ENCODE measurements at places on chromosomes 6 and 20.

DNA sequence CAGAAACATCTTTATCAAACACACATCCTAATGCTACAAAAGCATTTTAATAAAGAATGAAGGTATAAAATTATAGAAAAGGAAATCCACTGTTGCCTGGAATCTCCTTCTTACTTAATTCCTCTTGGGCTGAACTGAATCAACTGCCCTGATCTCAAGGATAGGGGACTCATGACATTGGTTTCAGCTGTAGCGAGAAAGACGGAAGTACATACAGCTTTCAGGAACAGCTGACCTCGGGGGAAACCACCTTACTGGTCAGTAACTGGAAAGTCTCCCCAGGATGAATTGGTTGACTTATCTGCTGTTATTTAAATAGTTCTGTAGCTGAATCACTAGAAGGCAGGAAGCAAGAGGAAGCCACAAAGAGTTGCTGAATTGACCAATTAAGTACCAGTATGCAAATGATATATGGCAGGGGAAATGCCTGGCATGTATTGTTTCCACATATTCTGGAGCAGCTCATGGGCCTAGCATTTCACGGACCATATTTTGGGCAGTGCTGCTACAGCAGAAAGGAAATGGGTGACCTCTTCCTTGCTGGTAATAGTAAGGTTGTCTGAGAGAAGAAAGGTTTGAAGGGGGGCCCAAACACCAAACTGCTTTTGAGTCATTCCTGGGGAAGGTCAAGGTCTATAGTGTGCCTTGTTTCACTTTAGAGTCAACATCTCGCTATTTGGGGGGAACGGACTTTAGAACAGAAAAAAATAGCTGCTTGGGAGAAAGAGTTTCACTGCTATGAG lies 43.7 kb upstream of the MAP7 start:
- DNase-seq, result peak; percentile 15

GRCh38 chr6:139017227-139017626 lies 11.3 kb upstream of the ABRACL start:
- DNase-seq, result no peak

DNA sequence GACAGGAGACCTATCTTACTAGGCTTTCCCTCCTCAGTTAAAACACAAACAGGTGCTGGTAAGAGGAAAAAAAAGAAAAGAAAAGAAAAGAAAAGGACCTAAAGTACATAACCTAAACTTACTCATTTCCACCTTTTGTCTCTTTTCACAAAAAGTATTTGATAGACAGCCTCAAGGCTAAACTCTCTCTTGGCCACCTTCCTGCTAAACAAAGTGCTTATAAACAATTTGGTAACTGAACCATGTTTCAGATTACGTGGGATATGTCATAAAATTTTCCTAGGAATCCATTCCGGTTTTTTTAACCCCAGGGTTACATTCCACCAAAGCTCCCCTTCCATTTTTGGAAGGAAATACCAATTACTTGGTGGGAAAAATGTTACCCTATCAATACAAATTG lies 109.0 kb downstream of the PRND start:
- no peak for DNase-seq

DNA sequence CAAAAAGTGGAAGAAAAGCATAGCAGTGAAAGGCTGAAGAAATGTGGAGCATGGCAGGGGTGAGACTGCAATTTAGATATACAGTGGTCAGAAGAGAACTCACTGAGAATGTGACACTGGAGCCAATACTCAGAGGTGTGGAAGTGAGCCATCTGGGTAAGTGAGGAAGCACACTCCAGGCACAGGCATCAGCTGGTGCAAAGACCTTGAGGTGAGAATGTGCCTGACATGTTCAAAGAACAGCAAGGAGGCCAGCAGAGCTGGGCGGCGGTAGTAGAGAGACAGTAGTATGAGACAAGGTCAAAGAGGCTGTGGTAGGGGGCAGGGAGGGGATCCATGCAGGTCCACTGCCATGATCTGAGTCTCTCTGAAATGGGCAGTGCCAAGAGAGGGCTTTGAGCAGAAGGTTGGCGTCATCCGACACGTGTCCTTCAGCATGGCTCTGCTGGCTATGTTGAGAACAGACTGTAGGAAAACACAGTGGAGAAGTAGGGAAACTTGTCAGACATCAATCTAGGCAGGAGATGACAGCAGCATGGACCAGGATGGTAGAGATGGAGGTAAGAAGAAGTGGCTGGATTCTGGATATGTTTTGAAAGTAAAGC lies 84.4 kb downstream of the PLCG1 start:
- DNase-seq, result no peak

DNA sequence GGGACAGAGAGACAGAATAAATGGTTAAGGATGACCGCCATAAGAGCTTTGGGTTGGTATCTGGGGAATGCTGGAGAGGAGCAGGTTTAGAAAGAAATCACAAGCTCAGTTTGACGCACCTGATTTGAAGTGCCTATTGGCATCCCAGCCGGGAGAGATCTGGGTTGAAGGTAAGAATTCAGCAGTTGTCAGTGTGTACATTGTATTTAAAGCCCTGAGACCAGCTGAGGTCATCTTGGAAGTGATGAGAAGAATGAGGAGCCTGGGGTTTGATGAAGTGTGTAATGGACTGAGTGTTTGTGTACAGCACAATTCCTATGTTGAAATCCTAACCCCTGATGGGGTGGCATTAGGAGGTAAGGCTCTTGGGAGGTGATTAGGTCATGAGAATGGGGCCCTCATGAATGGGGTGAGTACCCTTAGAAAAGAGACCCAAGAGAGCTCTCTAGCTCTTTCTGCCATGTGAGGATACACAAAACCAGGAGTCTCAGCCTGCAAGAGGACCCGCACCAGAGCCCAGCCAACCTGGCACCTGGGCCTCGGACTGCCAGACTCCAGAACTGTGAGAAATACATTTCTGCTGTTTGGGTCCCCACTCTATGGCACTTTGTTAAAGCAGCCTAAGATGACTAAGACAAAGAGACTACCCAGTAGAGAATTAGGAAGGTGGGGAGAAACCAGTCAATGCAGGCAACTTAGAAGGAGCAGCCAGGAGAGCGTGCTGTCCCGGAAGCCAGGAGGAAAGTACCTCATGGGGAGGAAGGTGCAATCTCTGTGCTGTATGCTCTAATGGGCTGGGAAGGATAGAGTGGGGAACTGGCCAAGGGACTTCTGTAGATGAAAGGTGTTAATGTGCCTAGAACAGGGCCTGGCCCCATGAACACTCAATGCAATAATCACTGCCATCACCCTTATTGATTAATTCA lies 133.7 kb upstream of the SLC24A3 start:
- no peak for DNase-seq

GRCh38 chr6:158143700-158144099 lies 24.4 kb downstream of the SERAC1 start:
- no peak for DNase-seq

DNA sequence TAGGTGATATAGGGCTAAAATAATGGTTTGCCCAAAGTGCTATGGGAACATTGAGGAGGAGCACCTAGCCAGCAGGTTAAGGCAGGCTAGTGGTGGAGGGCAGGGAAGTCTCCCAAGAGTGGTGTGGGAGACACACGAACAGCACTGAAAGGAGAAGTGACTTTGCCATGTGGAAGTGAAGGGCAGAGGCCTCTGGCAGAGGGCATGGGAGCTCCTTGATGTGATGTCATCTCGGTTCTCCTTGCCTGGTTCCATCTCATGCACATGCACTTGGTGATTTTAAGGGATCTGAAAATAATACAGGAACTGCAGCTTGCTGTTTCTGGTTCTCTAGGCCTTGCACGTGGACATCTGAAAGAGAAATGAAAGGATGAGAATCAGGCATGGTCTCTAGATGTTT lies 4.7 kb upstream of the MAP3K4 start:
- DNase-seq, result no peak

DNA sequence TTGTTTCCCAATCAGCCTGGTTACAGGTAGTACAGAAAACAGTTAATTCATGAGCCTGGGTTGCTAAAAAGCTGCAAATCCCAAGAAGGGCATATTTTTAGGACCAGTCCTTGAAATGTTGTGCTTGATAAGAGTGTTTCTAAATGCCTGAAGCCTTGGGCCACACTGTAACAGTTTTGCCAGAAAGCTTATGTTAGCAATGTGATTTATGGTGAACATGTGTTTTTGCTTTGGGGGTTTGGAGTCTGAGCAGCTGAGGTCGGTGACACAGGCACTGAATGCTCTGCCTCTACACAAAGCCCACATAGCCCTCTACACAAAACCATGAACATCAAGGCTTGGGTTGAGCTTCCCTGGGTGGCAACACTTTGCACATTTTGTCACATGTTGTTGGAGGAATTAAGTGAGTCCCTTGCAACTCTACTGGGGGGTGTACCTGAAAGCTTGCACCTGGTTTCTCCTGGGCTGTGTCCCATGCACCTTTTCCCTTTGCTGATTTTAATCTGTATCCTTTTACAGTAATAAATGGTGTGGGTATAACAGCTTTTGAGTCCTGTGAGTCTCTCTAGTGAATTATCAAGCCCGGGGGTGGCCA lies 22.2 kb downstream of the AHI1 start:
- no peak for DNase-seq

DNA sequence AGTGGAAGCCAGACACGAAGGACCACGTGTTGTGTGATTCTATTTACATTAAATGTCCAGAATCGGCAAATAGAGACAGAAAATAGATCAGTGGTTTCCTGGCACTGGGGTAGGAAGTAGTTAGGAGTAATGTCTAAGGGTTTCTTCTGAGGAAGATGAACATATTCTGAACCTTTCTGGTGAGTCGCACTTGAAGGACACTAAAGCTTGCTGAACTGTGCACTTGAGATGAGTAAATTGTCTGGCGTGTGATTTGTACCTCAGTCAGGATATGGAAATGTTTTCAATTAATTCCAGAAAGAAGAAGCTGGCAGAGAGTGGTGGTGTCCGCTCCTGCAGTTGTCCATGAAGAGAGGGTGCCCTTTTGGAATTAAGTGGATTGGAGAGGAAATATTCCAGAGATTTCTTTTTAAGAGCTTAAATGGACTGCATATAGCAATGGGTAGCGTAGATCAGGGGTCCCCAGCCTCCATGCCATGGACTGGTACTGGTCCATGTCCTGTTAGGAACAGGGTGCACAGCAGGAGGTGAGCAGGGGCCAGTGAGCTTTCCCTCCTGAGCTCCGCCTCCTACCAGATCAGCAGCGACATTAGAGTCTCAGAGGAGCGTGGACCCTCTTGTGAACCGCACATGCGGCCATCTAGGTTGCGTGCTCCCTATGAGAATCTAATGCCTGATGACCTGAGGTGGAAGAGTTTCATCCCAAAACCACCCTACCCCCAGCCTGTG lies 12.4 kb upstream of the KIF25 start:
- no peak for DNase-seq

GRCh38 chr6:37251211-37251780 lies 6.3 kb upstream of the TBC1D22B start:
- DNase-seq, result no peak

DNA sequence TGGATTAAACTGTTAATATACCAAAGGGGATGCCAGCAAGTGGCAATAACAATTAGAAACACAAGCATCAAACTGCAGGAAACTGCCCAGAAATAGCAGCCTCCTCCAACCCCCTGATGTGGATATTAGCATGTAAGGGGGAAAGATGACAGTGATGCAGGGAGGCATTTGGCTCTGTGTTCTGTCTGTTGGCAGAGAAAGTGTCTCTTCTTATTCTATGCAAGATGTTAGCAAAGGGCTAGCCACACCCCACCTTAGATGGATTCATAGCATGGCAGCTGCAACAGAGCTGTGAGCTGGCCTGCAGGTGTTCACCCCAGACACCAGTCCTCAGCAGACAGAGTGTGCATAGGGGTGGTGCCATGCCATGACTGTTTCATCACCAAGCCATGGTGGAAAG lies 38.0 kb downstream of the SCP2D1 start:
- no peak for DNase-seq

DNA sequence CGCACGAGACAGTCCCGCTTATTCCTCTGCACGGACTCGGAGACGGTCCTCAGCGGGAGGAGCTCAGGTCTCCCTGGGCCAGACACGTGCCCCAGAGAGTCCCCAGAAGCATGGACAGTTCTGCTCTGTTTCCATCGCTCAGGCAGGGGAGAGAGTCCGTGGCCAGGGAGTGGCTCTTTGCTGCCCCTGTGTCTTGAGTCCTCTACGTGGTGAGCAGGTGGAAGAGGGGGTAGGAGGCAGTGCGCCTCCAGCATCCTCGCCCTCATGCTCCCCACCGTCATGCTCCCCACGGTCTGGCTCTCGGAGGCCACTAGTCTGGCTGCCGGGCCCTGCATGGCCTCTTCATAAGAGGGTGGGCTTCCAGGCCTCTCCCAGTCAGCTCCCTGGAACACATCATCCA lies 8.9 kb downstream of the TAGAP start:
- DNase-seq, result no peak

DNA sequence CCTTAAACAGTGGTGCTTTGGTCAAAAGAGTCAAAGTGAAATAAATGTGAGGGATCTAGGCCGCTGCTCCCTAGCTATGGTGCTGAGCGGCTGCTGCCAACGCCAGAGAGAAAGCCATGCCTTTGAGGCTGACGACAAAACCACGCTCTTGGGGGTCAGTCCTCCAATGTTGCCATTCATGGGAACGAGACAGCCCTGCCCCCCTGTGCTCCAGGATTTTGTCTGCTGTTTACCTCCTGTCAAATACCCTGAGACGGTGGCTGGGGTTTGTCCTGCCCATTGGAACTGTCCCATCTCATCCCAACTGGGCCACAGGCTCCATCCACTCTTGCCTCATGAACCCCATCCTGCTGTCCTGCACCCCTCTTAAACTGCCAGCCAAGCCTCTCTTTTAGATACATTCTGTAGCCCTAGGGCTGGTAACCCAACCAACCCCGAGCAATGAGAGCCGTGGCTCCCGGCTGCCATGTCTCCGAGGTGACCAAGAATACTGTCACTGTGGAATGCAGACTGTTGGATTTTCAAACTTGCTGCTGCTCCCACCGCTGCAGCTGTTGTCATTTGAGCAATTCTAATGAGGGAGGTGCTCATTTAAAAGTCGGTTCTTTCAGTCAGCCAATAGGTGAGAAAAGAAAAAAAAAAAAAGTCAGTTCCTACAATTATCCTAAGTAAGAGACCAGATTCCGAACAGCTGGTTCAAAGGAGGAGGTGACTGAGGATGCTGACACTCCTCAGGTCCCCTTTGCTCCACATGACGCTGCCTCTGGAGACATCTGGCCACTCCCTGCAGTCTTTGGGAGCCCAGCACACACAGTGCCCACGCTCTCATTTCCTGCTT lies 73.1 kb upstream of the QKI start:
- DNase-seq, result no peak

GRCh38 chr20:51620432-51620831 lies 77.9 kb upstream of the NFATC2 start:
- DNase-seq, result no peak
